Metanephros (tissue), 2 donors: ENCODE measurements at places on chromosomes 3 and 15. TPM values are rescaled to one million over a fixed set of nuclear protein-coding genes. Genes with fewer than 3 reads are reported as not detected.

MEX3B gene
- 16.7 TPM for total RNA-seq

CCDC39 gene
- total RNA-seq = not detected

SPATA12 gene
- not detected for total RNA-seq

RMDN3 gene
- 26.0 TPM for total RNA-seq

JAGN1 gene
- total RNA-seq = 24.0 TPM

GOLGA8N gene
- total RNA-seq = 16.7 TPM

CASR gene
- 24.4 TPM for total RNA-seq

ANKRD34C gene
- total RNA-seq = 0.12 TPM

SEMA6D gene
- total RNA-seq = 40.2 TPM

TMPRSS7 gene
- not detected for total RNA-seq

FGD5 gene
- total RNA-seq = 35.8 TPM

TLR9 gene
- total RNA-seq = not detected

GOLGA6L10 gene
- 7.0 TPM for total RNA-seq

MB21D2 gene
- 16.9 TPM for total RNA-seq

GHSR gene
- total RNA-seq = not detected

GOLGA6L9 gene
- total RNA-seq = 5.1 TPM

UPK1B gene
- total RNA-seq = 8.8 TPM

KBTBD13 gene
- total RNA-seq = 1.2 TPM

COL6A5 gene
- total RNA-seq = 0.06 TPM

ITGA11 gene
- total RNA-seq = 12.9 TPM

ALPK3 gene
- 20.2 TPM for total RNA-seq

FBXO40 gene
- 1.5 TPM for total RNA-seq

PCSK6 gene
- 13.4 TPM for total RNA-seq

KNG1 gene
- 116 TPM for total RNA-seq

CYP11A1 gene
- total RNA-seq = 1.9 TPM

LRRC49 gene
- 28.7 TPM for total RNA-seq

SLC6A20 gene
- total RNA-seq = 0.06 TPM

NRG4 gene
- total RNA-seq = 2.5 TPM

DNAJC13 gene
- 52.0 TPM for total RNA-seq

MAGEL2 gene
- 5.4 TPM for total RNA-seq

KLF15 gene
- 15.6 TPM for total RNA-seq
